A375 (cell line): ENCODE measurements at places on chromosomes 4 and X. TPM values are rescaled to one million over a fixed set of nuclear protein-coding genes. Genes with fewer than 3 reads are reported as not detected.

The MAGIX gene
- 3.5 and 6.1 TPM in 2 replicates for total RNA-seq

The APBB2 gene
- 27.5 and 39.3 TPM in 2 replicates for total RNA-seq

The RAP2C gene
- total RNA-seq: 10.4 and 12.5 TPM in 2 replicates

The GAB1 gene
- total RNA-seq: 2.7 and 2.8 TPM in 2 replicates

The SMC1A gene
- total RNA-seq: 49.6 and 57.3 TPM in 2 replicates

The PASD1 gene
- total RNA-seq: 0.05 TPM in 1 of 2 replicates, not detected in the other

The UGT2A1 gene
- not detected in 2 replicates for total RNA-seq

The GRIA3 gene
- total RNA-seq: not detected in 2 replicates

The MAGEB17 gene
- not detected in 2 replicates for total RNA-seq

The ADGRG4 gene
- not detected in 2 replicates for total RNA-seq

The KLKB1 gene
- total RNA-seq: not detected in 2 replicates

The GAGE1 gene
- 29.5 and 37.1 TPM in 2 replicates for total RNA-seq

The USP17L21 gene
- total RNA-seq: not detected in 2 replicates

The RAB33A gene
- total RNA-seq: not detected in 2 replicates
